ENCODE measurements at places on chromosomes 2 and 18. TPM values are rescaled to one million over a fixed set of nuclear protein-coding genes. Genes with fewer than 3 reads are reported as not detected.

The ZNF892 gene
- total RNA-seq = 7.2 TPM

The HADHB gene
- total RNA-seq = 82.2 TPM

The M1AP gene
- 0.96 TPM for total RNA-seq

The NTSR2 gene
- not detected for total RNA-seq

The CXCR4 gene
- total RNA-seq = not detected

The AQP12B gene
- total RNA-seq = not detected

The CPSF3 gene
- total RNA-seq = 53.3 TPM

The PPP4R1 gene
- total RNA-seq = 258 TPM

The WNT6 gene
- total RNA-seq = under 0.01 TPM

The PLCL1 gene
- total RNA-seq = not detected

The ALKAL2 gene
- not detected for total RNA-seq

The AFF3 gene
- not detected for total RNA-seq

The CYRIA gene
- total RNA-seq = 4.3 TPM

The KDM3A gene
- total RNA-seq = 28.4 TPM

The TMEM178A gene
- 0.43 TPM for total RNA-seq

The MC5R gene
- not detected for total RNA-seq

The ERBB4 gene
- under 0.01 TPM for total RNA-seq

The UNC80 gene
- total RNA-seq = not detected

The PDE1A gene
- total RNA-seq = 0.64 TPM

The LONRF2 gene
- total RNA-seq = under 0.01 TPM

The SRD5A2 gene
- not detected for total RNA-seq

The GREB1 gene
- total RNA-seq = 0.21 TPM

The CABLES1 gene
- total RNA-seq = 0.21 TPM

The SPATA3 gene
- total RNA-seq = not detected

The TANK gene
- 88.2 TPM for total RNA-seq

The CCDC68 gene
- 9.2 TPM for total RNA-seq

The MALL gene
- total RNA-seq = 67.1 TPM

The ABCG5 gene
- total RNA-seq = not detected

The COLEC12 gene
- 0.24 TPM for total RNA-seq

The ACTR1B gene
- total RNA-seq = 40.7 TPM

The GRHL1 gene
- 14.1 TPM for total RNA-seq

The C2orf49 gene
- 21.4 TPM for total RNA-seq

The CGREF1 gene
- not detected for total RNA-seq

The ELP2 gene
- total RNA-seq = 70.4 TPM

Measured in tracheal epithelial cell (primary cell).